ENCODE measurements at places on chromosomes 3 and 15. TPM values are rescaled to one million over a fixed set of nuclear protein-coding genes. Genes with fewer than 3 reads are reported as not detected.

The AGBL1 gene
- total RNA-seq = not detected

The DPPA2 gene
- total RNA-seq = not detected

The CRTAP gene
- total RNA-seq = 39.3 TPM

The B3GNT5 gene
- 0.71 TPM for total RNA-seq

The MANF gene
- 131 TPM for total RNA-seq

- H3K36me3 ChIP-seq = no peaks in the 10 kb centered on the region
- H3K4me3 ChIP-seq = no peak overlapping the region
- DNase-seq = no peak
- H3K4me1 ChIP-seq = no peaks in the 10 kb centered on the region
- no peaks in the 10 kb centered on the region for H3K27me3 ChIP-seq
Measured at GRCh38 chr15:96701443-96701842, 370.9 kb downstream of the NR2F2 start.

DNA sequence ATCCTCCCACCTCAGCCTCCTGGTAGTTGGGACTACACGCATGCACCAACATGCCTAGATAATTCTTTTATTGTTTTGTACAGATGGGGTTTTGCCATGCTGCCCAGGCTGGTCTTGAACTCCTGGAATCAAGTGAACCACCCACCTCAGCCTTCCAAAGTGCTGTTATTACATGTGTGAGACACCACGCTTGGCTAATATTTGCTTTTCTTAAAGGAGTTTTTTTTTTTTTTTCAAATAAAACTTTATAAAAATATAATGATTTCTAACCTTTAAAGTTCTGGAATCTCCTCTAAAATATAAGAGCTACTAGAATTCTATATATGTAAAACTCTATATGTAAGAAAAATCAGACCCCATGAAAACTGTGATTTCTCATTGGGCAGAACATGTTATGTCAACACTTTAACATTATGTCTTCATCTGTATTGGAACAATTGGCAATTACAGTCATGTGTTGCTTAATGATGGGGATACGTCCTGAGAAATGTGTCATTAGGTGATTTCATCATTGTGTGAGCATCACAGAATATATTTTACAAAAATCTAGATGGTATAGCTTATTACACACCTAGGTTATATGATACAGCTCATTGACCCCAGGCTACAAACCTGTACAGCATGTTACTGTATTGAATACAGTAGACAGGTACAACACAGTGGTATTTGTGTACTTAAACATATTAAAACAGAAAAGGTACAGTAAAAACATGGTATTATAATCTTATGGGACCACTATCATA lies 377.0 kb downstream of the PLCL2 start:
- H3K4me3 ChIP-seq = no peak overlapping the region
- H3K4me1 ChIP-seq = no peaks in the 10 kb centered on the region
- H3K27ac ChIP-seq = no peak overlapping the region
- H3K36me3 ChIP-seq = no peaks in the 10 kb centered on the region
- DNase-seq = no peak

Measured in activated CD4-positive, alpha-beta T cell treated with anti-CD3 and anti-CD28 coated beads, Interleukin-2, amount 10 ng/mL, durations not matched to agents 7 days and 5 days (primary cell).